ENCODE measurements at places on chromosomes 1 and 21. TPM values are rescaled to one million over a fixed set of nuclear protein-coding genes. Genes with fewer than 3 reads are reported as not detected.
A peak's percentile ranks its signal among the peaks of the same experiment; 100 is the strongest.

GRCh38 chr1:220370041-220370700 lies 97.9 kb upstream of the RAB3GAP2 start:
- no peaks in the 10 kb centered on the region for H3K36me3 ChIP-seq
- H3K4me1 ChIP-seq = peaks cover 13% of the 10 kb centered on the region
- no peaks in the 10 kb centered on the region for H3K27me3 ChIP-seq
- DNase-seq = no peak

DNA sequence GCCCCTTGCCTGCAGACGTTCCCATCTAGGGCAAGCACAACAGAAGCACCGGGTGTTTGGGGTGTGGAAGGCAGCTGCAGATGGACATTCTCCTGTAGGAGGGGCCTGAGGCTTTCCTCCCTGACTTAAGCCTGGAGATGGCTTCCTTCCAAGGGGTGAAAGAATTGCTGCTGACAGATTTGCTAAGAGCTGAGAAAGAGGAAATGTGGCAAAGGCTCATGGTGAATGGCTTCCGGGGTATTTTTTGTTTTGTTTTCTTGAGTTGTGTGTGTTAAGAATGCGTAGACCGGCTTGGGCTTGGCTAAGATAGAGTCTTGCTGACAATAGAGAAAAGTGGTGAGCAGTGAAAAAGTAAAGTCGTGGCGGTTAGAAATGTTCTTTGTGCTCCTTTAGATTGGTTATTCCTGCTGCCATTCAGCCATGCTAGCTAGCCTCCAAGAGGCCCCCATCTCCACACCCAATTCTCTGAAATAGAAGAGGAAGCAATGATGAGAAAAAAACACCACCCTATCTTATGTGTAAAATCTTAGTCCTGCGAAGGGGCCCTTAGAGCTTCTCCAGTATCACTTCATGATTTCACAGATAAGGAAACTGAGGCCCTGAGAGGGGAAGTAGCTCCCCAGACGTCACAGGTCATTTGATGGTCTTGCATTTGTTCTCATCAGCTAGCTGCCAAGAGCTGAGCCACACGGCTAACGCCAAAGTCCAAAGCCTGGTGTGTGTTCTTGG lies 36.9 kb downstream of the EIF2D start:
- no peaks in the 10 kb centered on the region for H3K36me3 ChIP-seq
- peak overlapping the region; percentile 60 for H3K27ac ChIP-seq
- no peak overlapping the region for H3K4me3 ChIP-seq
- H3K27me3 ChIP-seq = no peaks in the 10 kb centered on the region
- peak; percentile 61 for DNase-seq

DNA sequence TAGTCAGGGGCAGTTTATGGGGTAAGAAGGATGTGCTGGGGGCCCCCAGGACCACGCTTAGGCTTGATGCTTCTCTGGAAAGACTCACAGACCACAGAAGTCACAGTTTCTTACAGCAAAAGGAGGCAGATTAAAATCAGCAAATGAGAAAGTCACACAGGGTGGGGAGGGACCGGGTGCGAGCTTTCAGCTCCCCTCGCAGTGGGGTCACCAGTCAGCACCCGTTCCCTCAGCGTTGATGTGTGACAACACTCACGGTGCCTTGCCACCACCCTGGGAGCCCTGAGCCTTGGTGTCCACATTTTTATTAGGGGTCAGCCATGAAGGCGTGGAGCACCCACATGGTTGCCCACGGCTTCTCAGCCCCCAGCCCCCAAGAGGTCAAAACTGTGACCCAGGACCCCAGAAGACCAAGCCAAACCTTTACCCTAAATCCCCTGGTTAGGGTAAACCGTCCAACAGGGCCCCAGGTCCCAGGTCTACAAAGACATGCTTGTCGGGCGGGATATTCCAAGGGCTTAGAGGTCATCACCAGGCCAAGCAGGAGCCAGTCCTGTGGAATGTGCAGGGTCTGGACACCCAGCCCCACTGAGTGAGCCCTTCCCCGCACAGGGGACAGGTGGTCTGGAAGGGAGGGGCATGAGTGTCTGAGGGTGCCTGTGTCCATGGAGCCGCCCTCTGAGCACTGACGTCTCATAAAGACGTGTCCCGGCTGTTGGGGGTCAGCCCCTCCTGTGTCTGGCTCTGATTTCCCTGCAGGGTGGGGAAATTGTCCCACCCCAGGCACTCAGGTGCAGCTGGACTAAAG lies 64.5 kb upstream of the ABCG1 start:
- no peak overlapping the region for H3K27ac ChIP-seq
- H3K27me3 ChIP-seq = no peaks in the 10 kb centered on the region
- no peak overlapping the region for H3K4me3 ChIP-seq
- H3K36me3 ChIP-seq = no peaks in the 10 kb centered on the region
- peaks cover 14% of the 10 kb centered on the region for H3K4me1 ChIP-seq

DNA sequence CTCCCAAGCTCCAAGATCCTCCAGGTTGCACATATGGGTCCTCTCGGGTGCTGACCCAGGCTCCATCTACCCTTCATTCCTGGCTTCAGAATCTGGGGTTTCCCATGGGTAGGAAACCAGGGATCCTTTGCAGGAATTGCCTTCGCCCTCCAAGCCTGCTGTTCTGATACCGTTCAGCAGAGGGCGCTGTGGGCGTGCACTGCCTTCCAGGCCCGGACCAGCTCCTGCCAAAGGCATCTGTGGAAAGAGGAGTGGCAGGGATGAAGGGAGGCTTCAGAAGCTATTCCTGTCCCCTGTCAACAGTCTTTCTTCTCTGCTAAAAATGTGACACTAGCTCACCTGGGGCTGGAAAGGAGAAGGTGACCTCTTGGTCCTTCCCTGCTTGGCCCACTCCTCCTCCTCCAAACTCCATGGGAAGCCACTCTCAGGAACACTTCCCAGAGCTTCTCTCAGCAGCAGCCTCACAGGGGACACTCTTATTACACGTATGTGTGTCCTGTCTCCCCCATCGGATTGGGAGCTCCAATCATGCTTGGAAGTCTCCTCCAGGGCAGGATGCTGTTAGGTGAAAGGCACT lies 71.2 kb downstream of the VWA5B1 start:
- H3K27me3 ChIP-seq = peaks cover 59% of the 10 kb centered on the region
- H3K4me3 ChIP-seq = no peak overlapping the region
- DNase-seq = no peak
- no peak overlapping the region for H3K27ac ChIP-seq
- H3K36me3 ChIP-seq = no peaks in the 10 kb centered on the region
- peaks cover 40% of the 10 kb centered on the region for H3K4me1 ChIP-seq

- peaks cover 10% of the 10 kb centered on the region for H3K36me3 ChIP-seq
- H3K4me1 ChIP-seq = peaks cover 6% of the 10 kb centered on the region
- no peaks in the 10 kb centered on the region for H3K27me3 ChIP-seq
- DNase-seq = no peak
- H3K4me3 ChIP-seq = no peak overlapping the region
These were observed 21.4 kb downstream of the TSNAX start for GRCh38 chr1:231549733-231550447.

DNA sequence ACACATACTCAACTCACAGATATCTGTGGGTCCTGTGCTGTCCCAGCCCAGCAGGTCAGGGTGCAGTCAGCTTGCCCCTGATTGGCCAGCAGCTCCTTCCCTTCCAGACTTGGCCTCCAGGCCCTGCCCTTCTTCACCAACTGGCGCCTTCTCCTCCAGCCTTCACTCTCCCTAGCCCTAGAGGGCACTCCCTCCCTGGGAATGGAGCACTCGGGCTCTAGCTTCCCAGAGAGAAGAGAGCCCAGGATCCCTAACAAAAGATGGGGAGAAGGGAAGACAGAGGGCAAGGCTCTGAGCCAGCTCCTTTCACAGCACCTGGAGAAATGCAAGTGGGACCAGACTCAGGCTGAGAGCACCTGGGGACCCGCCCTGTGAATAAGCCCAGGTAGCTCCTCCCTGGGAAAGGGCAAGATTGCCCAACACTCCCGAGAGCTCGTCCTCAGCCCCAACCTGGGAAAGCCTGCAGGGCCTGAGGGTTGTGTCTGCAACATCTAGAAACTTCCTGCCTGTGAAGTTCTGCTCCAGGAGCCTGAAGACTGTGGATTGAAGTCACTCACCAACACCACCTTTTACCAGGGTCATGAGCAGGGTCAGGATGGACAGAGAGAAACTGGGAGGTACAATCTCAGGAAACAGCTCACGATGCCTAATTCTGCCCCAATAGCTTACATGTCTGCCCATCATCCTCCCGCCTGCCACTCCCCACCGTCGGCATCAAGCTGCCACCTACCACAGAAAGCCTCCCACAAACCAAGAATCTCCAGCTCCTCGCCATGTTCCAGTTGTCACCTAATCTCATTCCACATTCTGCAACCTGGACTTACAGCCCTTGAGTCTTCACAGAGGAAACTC lies at the start of gene PGLYRP4:
TSS of gene PGLYRP4 (minus strand) at position 331 of the 852 bp plus-strand sequence. CDS start 909 bp downstream, outside the sequence.
- peaks cover 24% of the 10 kb centered on the region for H3K27me3 ChIP-seq
- DNase-seq = no peak
- no peak within 1 kb of the TSS for H3K4me3 ChIP-seq
- peak within 1 kb of the TSS; percentile 46 for H3K27ac ChIP-seq
- H3K4me1 ChIP-seq = peaks cover 25% of the 10 kb centered on the region
- H3K36me3 ChIP-seq = no peaks in the 10 kb centered on the region

- no peaks in the 10 kb centered on the region for H3K36me3 ChIP-seq
- no peaks in the 10 kb centered on the region for H3K27me3 ChIP-seq
These were observed 30.0 kb upstream of the C1orf185 start for GRCh38 chr1:51072043-51072439.

- H3K27ac ChIP-seq = no peak overlapping the region
- H3K4me3 ChIP-seq = no peak overlapping the region
- no peaks in the 10 kb centered on the region for H3K4me1 ChIP-seq
- DNase-seq = no peak
- no peaks in the 10 kb centered on the region for H3K27me3 ChIP-seq
These were observed 11.1 kb downstream of the FLG start for GRCh38 chr1:152313970-152314369.

- H3K4me1 ChIP-seq = no peaks in the 10 kb centered on the region
- H3K4me3 ChIP-seq = no peak overlapping the region
- no peak overlapping the region for H3K27ac ChIP-seq
- no peaks in the 10 kb centered on the region for H3K27me3 ChIP-seq
- no peak for DNase-seq
These were observed 280.3 kb upstream of the POU3F1 start for GRCh38 chr1:38326856-38327255.

DNA sequence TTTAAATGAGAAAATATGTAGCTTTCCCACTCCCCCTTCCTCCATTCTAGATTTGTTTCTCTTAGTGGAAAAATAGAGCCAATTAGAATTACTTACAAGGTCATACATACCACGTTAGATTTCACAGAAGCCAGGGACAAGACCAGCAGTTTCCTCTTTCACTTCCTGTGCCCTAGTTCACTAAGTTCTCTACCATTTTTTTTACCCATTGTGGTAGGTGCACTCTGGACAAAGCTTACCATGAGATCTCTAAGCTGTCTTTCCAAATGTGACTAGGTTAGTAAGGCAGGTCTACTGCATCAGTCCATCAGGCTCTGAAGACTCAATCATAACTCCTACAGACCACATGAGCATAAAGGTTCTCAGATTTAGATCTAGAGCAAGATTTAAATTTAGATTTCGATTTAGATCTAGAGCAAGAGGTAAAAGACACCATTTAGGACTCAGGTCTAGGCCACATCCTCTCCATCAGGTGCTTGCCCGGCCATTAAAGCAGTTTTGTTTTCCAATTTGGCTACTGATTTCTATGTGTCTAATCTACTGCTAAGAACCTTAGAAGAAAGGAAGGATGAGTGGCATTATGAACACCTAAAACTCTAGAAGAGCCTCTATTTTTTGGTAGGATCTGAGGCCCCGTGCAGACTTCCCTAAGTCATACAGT lies 235.3 kb downstream of the FAF1 start:
- no peak overlapping the region for H3K27ac ChIP-seq
- no peaks in the 10 kb centered on the region for H3K27me3 ChIP-seq
- no peaks in the 10 kb centered on the region for H3K4me1 ChIP-seq
- no peak overlapping the region for H3K4me3 ChIP-seq
- peaks cover 3% of the 10 kb centered on the region for H3K36me3 ChIP-seq

GRCh38 chr1:212549503-212550017 lies 59.0 kb upstream of the ATF3 start:
- no peaks in the 10 kb centered on the region for H3K27me3 ChIP-seq
- no peak overlapping the region for H3K27ac ChIP-seq
- no peak overlapping the region for H3K4me3 ChIP-seq
- no peak for DNase-seq

DNA sequence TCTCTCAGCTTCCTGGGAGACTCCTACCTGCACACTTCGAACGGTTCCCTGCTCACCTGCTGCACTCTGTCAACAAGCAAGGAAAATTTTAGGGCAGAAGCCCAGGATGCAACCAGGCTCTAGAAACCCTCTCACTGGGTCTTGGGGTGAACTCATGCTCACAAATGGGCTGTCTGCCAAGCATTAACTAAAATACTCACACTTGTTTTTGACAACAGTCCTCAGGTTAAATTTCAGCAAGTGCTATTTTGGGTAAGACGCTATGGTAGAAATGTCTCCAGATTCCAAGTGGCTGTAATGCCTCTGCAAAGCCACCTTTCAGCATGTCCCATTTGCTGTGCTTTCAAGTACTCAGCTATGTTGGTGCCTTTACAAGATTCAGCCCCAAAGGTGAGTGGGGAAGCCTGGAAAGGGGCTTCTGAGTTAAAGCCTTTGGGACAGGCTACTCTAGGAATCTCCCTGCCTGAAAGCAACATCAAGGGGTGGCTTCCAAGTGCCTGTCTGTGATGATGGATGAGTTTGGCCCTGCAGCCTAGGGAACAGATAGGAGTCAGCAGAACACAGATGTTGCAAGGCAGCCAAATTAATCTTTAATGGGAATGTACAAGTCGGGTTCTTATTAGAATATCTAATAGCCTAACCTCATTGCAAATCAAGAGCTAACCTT lies 211.9 kb upstream of the SPAG17 start:
- no peaks in the 10 kb centered on the region for H3K36me3 ChIP-seq
- H3K27ac ChIP-seq = no peak overlapping the region
- DNase-seq = no peak
- no peaks in the 10 kb centered on the region for H3K27me3 ChIP-seq
- H3K4me3 ChIP-seq = no peak overlapping the region

- no peak overlapping the region for H3K27ac ChIP-seq
- H3K36me3 ChIP-seq = peaks cover 92% of the 10 kb centered on the region
- no peak overlapping the region for H3K4me3 ChIP-seq
- H3K27me3 ChIP-seq = no peaks in the 10 kb centered on the region
- DNase-seq = no peak
- H3K4me1 ChIP-seq = peaks cover 6% of the 10 kb centered on the region
These were observed 31.0 kb downstream of the AGO4 start for GRCh38 chr1:35838693-35839245.

DNA sequence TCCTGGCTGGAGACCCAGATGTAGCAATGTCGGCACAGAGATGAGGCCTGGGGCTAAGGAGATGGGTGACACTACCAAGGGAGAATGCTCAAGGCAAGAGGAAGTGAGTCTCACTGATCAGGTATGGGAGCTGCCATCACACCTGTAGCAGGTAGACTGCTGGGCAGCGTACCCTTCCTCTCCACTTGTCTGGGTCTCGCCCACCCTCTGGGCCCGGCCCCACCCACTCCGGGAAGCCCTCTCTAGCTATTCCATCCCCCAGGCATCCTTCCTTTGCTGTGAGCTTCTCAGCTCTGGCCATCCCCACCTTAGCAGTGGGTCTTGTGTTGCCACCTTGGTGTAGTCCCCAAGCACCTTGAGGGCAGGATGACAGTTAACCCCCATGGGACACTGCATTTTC lies 87.7 kb upstream of the EDN2 start:
- DNase-seq = no peak
- peaks cover 4% of the 10 kb centered on the region for H3K4me1 ChIP-seq
- no peak overlapping the region for H3K27ac ChIP-seq
- no peaks in the 10 kb centered on the region for H3K27me3 ChIP-seq
- H3K36me3 ChIP-seq = no peaks in the 10 kb centered on the region
- H3K4me3 ChIP-seq = no peak overlapping the region

Gene UBASH3A
- total RNA-seq = 0.36 TPM

Gene AKNAD1
- 2.2 TPM for total RNA-seq

Gene DNM3
- 11.7 TPM for total RNA-seq

Gene CA14
- total RNA-seq = 2.8 TPM

Gene TSPAN1
- 7.8 TPM for total RNA-seq

Gene LCE2B
- 756 TPM for total RNA-seq

Gene PPFIA4
- total RNA-seq = 0.26 TPM

Data from suprapubic skin (tissue), 4 donors.